ENCODE measurements at places on chromosomes 7 and 10.
A peak's percentile ranks its signal among the peaks of the same experiment; 100 is the strongest.

- peak; percentile 65 for DNase-seq
Observed at GRCh38 chr7:115300231-115300870, 378.5 kb downstream of the MDFIC start.

DNA sequence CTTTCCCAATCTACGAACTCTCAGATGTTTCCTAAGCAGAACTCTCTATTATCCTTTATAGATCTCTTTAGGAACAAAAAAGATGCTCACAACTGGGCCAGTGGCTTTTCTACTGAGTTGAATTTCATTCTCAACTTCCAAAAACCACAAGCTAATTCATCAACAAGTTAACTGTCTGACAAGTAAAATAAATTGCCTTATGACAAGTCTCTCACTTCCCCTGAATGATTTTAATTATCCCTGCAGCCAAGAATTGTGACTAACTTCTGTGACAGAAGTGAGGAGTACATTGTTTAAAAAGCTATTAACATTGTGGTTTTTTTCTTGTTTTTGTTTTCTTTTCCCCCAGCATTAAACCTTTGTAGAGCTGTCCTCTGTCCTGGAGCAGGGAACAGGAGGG lies 343.1 kb downstream of the HPSE2 start:
- no peak for DNase-seq

- no peak for DNase-seq
Observed at GRCh38 chr7:6718124-6718523, 11.4 kb upstream of the ZNF12 start.

- DNase-seq: peak; percentile 59
Observed at GRCh38 chr10:109430043-109430760, 493.1 kb downstream of the XPNPEP1 start.

DNA sequence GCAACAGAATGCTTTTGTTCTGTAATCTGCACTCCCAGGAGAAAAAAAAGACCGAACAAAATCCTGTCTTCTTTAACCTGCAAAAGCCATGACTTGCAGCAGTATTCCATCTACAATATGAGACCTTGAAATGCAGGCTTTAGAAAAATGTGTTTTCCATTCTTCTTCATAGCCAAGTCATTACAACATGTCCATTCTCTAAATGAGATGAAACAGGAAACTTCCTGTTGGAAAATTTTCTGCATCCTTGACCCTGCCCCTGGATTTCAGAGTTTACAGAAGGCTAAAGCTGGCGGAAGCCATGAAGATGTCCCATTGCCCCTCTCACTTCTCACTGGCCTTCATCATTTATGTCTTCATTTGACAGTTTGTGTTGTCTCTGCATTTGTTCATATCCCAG lies 546.4 kb downstream of the TNS3 start:
- DNase-seq: no peak

DNA sequence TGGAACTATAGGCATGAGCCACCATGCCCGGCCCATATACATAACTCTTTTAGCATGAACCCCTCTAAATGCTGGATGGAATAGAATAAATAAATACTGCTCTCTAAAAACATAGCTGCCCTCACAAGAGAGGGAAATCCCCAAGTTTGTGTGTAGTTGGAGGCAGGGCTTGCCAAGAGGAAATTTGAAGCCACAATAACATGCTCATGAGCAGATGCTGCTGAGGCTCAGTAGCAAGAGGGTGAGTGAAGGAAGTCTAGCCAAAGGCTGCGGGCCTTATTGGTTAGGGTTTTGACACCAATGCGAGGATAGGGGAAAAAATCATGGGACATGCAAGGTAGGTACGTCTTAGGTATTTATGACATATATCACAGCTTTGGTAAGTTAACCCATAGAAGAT lies 17.3 kb downstream of the TPK1 start:
- DNase-seq: no peak

- DNase-seq: peak; percentile 74
Observed at GRCh38 chr7:28062197-28062991, 118.2 kb downstream of the JAZF1 start.

DNA sequence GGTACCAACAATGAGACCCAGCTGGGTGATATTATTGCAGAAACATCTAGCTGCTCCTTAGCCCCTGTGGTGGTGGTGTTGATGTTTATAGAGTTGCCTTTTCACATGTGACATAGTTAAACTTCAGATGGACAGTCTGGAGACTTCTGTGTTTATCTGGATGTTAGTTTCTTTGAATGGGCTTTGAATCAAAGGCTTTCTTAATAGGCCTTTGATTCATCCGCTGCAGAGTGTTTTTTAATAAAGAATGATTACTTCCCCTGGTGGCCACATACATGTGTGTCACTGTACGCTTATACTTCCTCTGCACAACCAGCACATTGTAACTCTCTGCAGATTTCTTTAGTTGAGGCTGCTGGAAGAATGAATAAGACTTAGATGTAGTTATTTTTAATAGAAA lies 221.0 kb downstream of the DYNC1I1 start:
- peak; percentile 5 for DNase-seq

DNA sequence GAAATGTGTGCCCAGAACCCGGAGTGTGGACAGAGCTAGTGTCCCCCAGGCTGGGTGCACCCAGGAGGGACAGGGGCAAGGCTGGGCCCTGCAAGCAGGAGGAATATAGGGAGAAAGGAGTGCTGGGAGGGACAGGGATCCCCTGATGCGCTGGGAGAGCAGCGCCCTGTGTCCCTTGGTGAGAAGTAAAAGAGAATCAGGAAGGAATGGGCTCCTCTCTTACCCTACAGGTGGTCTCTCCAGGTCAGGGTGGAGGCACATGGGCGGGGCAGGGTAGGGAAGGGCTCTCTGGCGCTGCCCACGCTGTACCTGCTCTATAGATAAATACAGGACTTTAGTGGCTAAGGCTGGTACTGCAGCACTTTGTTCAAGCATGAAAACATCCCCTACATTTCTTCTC lies 753.8 kb downstream of the GRID1 start:
- DNase-seq: no peak

GRCh38 chr10:59383436-59383835 lies 21.1 kb upstream of the FAM13C start:
- DNase-seq: no peak

- DNase-seq: peak; percentile 27
Observed at GRCh38 chr7:15178065-15178464, 275.5 kb upstream of the DGKB start.

DNA sequence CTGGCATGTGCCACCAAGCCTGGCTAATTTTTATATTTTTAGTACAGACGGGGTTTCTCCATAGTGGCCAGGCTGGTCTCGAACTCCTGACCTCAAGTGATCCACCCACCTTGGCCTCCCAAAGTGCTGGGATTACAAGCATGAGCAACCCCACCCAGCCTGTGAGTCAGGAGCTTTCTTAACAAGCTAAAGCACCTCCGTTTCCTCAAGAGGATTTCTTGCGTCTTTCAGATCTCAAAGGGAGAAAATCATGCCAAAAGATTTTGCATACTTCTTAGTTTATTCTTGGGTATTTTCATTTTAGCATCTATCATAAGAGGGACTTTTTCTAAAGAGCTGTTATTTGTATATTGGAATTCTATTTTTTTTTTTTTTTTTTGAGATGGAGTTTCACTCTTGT lies 47.9 kb upstream of the FOXK1 start:
- peak; percentile 46 for DNase-seq

- no peak for DNase-seq
Observed at GRCh38 chr7:140707132-140707531, 10.6 kb downstream of the NDUFB2 start.

DNA sequence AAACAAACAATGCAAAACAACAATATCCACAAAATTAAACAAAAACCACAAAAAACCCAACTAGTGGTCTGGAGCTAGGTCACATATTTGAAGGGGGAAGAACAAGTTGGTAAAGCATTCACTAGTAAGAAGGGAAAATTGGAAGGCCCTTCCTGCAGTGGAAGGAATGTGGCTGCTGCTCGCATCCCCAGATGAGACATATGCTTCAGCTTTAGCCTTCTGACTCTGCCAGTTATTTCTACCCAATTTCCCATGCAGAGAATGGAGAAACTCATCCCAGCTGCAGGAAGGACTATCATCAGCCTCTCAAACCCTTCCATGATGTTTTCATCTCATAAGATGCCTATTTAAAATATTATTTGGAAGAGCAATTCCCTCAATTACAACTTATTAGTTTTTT lies 176.6 kb downstream of the BMPER start:
- DNase-seq: no peak

GRCh38 chr7:155164316-155164715 lies 94.2 kb downstream of the HTR5A start:
- no peak for DNase-seq

- DNase-seq: no peak
Observed at GRCh38 chr7:34425194-34425593, 232.8 kb upstream of the NPSR1 start.

DNA sequence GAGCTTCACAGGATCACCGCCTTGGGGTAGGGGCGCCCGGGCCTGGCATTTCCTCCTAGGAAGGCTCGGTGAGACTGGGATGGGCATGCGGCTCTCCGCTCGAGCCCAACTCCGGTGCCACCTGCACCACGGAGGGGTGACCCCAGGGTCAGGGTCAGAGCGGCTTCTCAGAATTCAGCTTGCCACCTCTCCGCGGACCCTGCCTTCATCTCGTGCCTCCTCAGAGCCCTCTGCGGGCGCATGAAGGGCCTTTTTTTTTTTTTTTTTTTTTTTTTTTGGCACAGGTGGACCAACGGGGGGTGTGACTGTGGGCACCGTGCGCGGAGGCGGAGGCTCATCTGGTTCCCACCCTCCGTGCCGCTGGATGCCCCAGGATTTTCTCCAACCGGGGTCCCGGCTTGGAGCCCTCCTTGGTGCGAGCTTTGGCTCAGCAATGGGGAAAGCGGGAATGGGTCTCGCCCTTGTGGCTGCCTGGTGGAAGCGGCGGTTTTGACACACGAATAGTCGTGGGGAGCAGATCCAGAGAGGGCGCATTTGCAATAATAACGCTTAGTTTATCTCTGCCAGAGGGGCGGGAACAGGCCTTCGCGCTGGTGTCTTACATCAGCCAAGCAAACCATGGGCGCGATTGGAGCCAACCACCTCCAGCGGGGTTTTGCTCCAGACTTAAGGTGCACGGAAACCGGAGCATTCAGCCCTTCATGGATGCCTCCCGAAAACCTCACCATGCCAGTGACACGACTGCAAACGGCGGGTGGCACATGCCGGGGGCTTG lies 5.0 kb upstream of the TNRC18 start:
- DNase-seq: peak; percentile 94

DNA sequence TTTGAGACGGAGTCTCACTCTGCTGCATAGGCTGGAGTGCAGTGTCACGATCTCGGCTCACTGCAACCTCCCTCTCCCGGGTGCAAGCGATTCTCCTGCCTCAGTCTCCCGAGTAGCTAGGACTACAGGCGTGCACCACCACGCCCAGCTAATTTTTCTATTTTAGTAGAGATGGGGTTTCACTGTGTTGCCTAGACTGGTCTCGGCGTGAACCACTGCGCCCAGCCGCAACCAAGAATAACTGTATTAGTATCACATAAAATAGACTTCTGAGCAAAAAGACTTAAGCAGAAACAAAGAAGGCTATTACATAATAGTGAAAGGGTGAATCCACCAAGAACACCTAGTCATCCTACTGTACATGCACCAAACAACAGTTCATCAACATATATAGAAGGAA lies 67.6 kb upstream of the TFEC start:
- DNase-seq: no peak

GRCh38 chr7:85023916-85024315 lies 162.9 kb downstream of the SEMA3D start:
- no peak for DNase-seq

DNA sequence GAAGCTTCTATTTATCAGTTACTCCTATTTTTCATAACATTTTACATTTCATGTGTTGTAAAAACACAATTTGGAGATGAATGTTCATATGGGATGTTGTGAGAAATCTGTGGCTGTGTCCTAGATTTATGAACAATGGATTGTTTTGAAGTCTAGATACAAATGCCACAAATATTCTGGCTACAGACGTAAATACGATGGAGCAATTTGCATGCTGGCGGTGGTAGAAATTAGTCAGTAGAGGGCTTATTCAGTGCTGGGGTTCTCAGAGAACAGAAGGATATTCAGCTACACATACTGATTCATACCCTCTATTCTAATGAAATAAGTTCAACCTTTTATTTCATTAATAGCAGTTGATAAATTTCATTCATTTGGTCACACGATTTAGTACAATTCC lies 48.8 kb downstream of the PLPP4 start:
- DNase-seq: peak; percentile 47

DNA sequence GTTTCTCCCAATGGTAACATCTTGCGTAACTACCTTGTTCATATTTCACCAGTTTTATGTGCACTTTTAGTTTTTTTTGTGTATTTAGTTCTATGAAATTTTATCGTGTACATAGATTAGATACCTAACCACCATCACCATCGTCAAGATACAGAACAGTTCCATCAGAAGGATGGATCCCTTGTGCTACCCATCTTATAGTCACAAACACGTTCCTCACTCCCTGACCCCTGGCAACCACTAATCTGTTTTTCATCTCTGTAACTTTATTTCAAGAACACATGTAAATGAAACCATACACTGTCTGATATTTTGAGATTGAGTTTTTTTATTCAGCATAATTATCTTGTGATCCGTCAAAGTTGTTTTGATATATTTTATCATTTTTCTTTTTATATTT lies 29.9 kb downstream of the FANK1 start:
- no peak for DNase-seq

DNA sequence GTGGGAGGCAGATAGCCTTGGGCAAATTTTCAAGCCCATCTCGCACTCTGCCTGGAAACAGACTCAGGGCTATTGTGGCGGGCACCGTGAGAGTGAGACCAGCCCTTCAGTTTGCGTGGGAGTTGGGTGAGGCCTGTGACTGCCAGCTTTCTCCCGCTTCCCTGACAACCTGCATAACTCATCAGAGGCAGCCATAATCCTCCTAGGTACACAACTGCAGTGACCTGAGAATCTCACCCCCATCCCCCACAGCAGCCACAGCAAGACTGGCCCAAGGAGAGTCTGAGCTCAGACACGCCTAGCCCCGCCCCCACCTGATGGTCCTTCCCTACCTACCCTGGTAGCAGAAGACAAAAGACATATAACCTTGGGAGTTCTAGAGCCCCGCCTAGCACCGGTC lies 275.4 kb downstream of the GRID1 start:
- no peak for DNase-seq

GRCh38 chr10:101965075-101965765 lies 90.8 kb downstream of the ARMH3 start:
- no peak for DNase-seq

DNA sequence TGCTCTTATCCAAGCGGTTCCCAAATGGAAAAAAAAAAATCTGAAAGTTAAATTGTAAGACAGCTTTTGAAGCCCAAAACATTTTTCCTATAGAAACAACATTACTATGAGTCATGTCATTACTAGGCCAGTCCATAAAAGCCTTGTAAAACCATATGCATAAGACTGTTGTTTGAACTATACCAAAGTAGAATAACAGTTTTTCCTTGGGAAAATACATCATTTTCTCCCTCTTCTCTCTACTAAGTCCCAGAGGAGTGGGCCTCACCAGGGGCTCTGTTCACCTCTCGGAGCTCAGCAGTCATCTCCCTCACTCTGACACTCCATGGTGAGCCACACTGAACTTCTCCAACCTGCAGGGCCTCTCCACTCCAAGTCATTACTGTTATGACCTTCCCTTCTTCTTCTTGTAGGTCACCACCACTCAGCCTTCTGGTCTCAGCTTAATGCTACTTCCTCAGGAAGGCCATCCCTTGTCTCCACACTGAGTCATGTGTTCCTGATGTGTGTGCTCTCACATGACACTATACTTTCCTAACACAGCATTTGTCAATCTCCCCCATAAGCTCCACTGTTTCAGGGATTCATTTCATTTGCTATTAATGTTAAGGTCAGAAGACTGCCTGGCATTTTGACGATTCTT lies 32.5 kb downstream of the ZNF438 start:
- DNase-seq: peak; percentile 52

GRCh38 chr7:76343294-76343930 lies 15.4 kb downstream of the YWHAG start:
- DNase-seq: no peak

All from fibroblast of skin of right biceps (primary cell).